ENCODE measurements at places on chromosomes 13 and 19. TPM values are rescaled to one million over a fixed set of nuclear protein-coding genes. Genes with fewer than 3 reads are reported as not detected.

The KIR2DL1 gene
- total RNA-seq, result not detected

- no peak for DNase-seq
These were observed 5.6 kb upstream of the FDX2 start for GRCh38 chr19:10321417-10321797.

GRCh38 chr13:50215399-50215798 lies 200.2 kb downstream of the KCNRG start:
- no peak for DNase-seq

GRCh38 chr13:60538566-60538965 lies 141.5 kb downstream of the TDRD3 start:
- DNase-seq, result no peak

DNA sequence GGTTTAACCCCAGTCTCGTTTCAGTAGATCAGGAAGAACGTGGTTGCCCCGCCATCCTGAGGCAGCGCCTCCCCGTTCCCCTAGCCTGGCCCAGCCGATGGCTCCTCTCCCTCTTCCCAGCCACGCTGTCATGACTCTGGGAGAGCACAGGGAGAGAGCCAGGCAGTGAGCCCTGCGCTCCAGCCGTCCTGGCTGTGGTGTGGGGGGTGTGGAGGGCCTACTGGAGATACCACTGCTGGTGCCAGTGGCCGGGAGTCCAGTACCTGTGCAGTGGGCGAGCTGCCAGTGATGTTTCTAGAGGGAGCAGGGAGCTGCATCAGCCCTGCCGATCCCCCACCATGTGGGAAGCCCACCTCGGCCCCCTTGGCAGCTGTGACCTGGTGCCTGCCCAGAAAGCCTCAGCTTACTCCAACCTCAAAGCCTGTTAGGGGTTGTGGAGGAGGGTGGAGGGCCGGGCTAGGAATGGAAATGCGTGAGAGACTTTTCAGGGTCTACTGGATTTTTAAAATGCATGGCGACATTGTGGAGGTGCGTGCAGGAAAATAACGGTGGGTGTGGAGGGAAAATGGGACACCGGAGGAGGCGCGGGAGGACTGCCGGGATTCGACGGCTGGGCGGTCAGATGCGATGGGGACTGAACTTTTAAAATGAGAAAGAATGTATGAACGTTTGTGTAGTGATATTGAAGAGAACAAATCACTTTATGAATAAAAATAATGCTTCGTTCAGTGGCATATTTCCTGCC lies 4.9 kb downstream of the TEX29 start:
- no peak for DNase-seq

- peak; percentile 54 for DNase-seq
These were observed 54.7 kb upstream of the GAS6 start for GRCh38 chr13:113918580-113918979.

The ZNF470 gene
- total RNA-seq, result 6.6 TPM

The FPR3 gene
- 3.2 TPM for total RNA-seq

DNA sequence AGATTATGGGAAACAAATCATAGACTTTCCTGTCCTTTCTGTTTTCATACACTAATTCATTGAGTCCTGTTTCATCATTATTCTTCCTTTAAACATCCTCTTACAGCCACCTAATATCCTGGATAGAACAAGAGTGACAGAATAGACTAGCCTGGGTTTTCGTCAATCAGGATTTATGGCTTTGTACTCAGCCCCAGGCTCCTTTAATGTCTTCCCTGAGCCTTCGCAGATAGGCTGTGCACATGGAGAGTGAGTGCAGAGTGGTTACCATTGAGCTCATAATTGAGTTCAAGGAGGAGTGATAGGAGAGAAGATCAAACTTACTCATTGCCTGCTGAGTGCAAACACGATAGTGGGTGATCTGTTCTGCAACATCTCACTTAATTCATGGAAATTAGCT lies 304.9 kb downstream of the TDRD3 start:
- DNase-seq, result no peak

The CPB2 gene
- total RNA-seq, result not detected

DNA sequence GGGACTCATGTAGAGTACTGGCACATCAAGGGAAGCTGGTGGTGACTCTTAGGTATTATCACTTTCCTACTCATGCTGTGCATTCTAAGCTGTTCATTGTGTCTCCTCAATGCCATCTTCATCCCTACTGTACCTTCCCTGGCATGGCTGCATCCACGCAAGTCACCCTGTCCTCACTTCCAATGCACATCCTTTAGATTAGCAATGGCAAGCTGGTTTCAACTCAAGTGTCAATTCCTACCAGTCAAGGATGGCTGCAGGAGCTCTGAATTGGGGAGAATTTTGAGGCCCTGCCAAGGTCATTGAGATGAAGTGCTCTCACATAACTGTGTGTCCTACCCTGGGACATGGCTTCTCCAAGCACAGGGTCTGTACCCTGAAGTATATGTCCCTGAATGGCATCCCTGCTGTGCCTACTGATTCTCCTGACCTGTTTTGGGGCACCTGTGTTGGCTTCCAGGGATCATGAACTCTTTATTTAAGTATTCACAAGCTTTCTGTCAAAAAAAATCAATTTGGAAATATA lies 24.6 kb downstream of the COL4A1 start:
- DNase-seq, result no peak

The TEX30 gene
- 5.9 TPM for total RNA-seq

DNA sequence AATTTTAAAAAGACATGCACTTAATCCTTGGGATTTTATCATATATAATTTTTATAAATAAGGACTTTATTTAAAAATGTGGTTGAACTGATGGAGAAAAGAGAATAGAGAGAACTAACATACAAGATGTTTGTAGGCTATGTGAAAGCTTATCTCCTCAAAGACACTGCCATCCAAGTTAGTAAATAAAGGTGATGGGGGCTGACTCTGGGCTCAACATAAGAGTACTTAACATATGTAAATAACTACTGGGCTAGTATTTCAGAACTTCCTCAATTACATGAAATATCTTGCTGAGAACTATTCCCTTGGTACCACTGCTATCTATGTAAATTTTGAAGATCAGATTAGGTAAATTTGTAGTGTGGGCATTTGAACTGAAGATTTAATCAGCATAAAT lies 1017.3 kb upstream of the PCDH20 start:
- DNase-seq, result no peak

DNA sequence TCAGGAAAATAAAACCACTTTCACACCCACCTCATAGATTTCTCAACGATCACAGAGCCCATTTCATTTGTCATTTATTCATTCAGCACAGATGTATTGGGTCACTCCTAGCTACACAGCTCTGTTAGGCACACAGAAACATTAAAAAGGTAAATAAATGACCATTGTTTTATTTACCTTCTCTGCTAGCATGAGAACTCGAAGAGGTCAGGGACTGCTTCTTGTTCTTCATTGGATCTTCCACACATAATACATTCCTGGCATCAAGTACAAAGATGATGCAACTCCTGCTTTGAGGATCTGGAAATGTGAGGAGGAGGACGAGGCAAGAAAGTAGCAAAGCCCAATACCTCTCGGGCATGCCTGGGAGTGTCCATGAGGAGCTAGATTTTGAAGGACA lies 168.1 kb downstream of the RBM26 start:
- DNase-seq, result no peak

The MIDN gene
- total RNA-seq, result 97.5 TPM

- no peak for DNase-seq
These were observed 2.2 kb upstream of the ARHGEF18 start for GRCh38 chr19:7346488-7346971.

GRCh38 chr19:29586401-29586800 lies 19.7 kb upstream of the POP4 start:
- peak; percentile 31 for DNase-seq

- no peak for DNase-seq
These were observed 47.9 kb downstream of the DCT start for GRCh38 chr13:94431574-94431973.

The PRTN3 gene
- 0.62 TPM for total RNA-seq

DNA sequence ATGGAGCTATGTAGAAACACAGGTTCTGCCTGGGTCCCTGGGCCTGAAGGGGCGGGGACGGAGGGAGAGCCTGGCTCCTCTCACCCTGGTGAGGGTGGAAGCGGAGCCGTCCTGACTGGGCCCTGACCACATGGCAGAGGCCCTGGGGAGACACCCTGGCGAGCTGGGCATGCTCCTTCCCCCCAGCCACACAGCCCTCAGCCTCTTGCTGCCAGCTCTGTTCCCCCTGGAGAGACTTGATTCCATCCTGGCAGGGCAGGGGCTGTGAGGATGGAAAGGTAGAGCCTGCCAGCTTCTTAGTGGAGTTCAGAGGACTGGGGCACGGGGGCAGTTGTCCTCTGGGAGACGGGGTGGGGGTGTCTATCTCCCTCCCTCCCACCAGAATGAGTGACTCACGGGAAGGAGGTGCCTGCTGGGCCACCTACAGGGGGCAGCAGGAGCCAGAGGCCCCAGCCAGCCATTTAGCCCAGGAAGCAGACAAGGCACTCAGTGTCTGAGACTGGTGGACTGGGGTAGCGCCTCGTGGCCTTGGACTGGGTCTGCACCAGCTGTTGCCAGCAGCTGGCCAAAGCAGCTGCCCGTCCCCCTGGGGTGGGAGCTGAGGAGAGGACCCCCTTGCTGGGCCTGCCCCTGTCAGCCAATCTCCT lies 22.8 kb upstream of the RNF17 start:
- DNase-seq, result no peak

The FAM83E gene
- total RNA-seq, result not detected

GRCh38 chr19:56946159-56946558 lies 105.6 kb upstream of the PEG3 start:
- DNase-seq, result no peak

GRCh38 chr19:45356760-45357444 lies 13.5 kb downstream of the ERCC2 start:
- DNase-seq, result no peak

DNA sequence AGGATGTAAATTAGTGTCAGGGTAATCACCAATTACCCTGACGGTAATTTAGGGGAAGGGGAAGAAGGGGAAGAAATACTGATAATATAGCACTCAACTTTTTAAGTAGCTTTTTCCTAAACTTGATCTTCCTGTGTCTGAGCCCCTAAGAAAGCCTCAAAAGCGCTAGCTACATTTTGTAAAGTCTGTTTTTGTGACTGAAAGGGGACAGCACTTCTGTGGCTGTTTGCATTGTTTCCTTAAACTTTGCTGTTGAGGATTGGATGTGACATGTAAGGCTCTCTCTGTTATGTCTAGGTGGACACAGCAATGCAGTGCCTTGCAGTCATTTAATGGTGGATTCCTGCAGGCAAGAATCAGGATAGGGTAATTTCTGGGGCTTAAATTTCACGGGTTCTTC lies 42.8 kb downstream of the SPATA13 start:
- no peak for DNase-seq

DNA sequence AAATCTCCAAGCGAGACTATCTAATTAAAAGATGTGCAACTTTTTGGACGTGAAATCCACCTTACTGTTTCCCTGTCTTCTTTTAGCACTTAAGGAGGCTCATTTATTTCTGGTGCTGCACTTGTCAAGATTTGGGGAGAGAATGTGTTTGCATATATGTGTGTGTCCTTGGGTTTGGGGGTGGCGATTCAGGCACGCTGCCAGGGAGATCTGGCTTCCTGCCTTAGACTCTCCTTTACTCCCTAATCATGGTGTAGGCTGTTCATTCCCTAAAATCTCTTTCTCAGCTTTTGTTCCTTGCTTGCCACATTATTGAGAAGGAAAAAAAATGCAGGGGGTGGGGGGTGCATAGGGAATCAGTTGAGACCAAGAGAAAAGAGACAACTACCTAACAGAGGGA lies 271.2 kb downstream of the DCLK1 start:
- DNase-seq, result no peak

The UBE2L5 gene
- total RNA-seq, result not detected

- no peak for DNase-seq
These were observed 39.1 kb downstream of the PCDH8 start for GRCh38 chr13:52809310-52809769.

DNA sequence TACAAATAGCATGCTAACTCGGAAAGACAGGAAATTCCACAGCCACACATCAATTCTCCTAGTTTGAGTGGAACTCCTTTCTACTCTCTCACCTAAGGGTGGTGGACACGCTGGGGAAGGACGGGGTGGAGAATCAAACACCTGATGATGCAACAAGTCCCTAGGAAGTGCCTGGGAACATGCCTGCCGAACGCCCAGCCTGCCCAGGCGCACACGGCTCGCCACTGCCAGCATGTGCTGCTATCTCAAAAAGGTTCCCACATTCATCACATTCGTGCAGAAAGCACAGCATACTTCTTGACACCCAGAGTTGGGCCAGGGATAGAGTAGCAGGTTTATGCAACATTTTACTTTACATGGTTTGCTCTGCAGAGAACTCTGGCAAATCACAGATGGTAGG lies 164.6 kb downstream of the ABCC4 start:
- DNase-seq, result no peak

- DNase-seq, result no peak
These were observed 1.0 kb downstream of the SMIM24 start for GRCh38 chr19:3479177-3479833.

- DNase-seq, result no peak
These were observed 15.3 kb downstream of the CAPN12 start for GRCh38 chr19:38728752-38729541.

DNA sequence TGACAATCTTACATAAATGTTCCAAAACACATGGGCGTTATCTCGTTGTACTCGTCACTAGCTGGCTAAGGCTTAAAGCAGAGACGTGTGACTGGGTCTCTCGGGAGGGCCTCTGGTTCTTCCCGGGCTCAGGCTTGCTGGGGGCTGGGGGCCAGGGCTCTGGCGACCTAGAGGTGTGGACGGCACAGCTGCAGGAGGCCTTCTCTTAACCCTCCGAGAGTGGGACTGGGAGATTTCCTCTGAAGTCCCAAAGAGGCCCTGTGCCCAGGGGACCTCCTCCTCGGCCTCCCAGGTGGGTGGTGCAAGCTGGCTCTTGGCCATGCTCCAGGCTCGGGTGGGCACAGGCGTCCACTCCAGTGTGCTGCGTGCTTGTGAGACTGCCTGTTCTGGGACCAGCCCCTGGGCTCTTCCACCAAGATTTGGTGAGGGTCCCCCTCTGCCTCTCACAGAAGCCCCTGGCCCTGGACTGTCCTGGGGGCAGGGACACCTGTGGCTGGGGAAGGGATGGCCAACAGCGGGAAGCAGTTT lies 2.2 kb downstream of the CAPS start:
- no peak for DNase-seq

DNA sequence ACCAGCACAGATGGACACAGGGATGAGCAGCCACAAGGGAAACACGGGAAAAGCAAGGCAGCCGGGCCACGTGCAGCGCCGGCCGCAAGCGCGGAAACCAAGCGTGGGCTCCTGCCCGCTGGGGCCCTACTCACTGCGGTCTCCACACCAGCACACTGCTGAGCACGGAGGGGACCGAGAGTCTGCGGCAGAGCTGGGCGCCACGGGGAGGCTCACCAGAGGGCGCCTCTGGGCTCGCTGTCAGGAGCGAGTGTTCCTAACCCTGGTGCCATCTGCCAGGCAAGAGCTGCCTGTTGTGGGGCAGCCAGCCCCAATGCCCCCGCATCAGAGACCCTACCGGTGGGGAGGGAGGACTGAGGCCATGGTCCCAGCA lies 26.5 kb downstream of the MPND start:
- no peak for DNase-seq

DNA sequence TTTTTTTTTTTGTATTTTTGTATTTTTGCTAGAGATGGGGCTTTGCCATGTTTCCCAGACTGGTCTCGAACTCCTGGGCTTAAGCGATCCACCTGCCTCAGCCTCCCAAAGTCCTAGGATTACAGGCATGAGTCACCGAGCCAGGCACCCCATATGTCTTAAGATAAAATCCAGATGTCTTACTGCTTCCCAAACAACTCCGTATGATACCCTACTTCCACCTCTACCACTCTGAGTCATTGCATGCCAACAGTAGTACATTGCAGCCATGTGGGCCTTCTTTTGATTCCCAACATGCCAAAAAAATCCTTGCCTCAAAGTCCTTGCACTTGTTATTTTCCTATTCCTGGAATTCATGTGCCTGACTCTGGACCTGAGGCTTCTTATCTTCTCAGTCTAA lies 799.2 kb downstream of the GPC5 start:
- no peak for DNase-seq
